NCI-H774 (cell line): ENCODE measurements at places on chromosomes 16 and 17.

GRCh38 chr16:52834736-52835465, 217.8 kb downstream of the CHD9NB start:
- DNase-seq: no peak

- no peak for DNase-seq
Measured at GRCh38 chr17:50043290-50044148, 12.4 kb upstream of the ITGA3 start.

GRCh38 chr17:43359469-43360110, 39.2 kb upstream of the ARL4D start:
- DNase-seq: no peak

DNA sequence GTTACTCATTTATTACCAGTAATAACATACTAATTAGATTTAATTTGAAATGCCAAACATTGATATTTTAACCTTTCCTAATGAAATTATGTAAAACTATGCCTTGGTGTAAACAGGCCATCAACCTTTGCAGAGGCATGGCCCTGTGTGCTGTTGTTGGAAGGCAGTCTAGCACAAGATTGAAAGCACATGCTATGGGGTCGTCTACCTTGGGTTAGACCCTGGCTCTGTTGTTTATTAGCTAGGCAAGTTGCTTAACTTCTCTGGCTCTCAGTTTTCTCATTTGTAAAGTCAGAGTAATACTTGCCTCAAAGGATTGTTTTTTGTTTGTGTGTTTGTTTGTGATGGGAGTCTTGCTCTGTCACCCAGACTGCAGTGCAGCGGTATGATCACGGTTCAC, 9.4 kb upstream of the CDR2 start:
- no peak for DNase-seq
